Mesothelial cell of epicardium (in vitro differentiated cells): ENCODE measurements at places on chromosomes 2 and 18.

DNA sequence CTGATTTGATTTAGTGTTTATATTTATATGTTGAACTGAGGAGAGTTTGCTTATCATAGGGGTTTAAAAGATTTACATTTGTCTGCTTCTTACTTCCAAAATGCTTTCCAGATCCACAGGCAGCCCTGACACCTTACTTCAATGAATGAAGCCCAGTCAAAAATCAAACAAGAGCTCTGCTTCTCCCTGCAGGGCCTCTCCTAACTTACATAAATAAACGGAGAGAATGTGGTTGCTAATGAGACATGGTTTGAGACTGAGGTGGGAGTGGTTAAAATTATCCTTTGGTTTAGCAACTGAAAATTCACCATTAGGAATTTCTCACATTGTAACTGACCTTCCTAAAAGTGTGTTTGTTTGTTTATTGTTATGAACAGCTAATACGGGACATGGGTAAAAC, 612.3 kb upstream of the FANCL start:
- H3K27me3 ChIP-seq: no peaks in the 10 kb centered on the region
- peaks cover 27% of the 10 kb centered on the region for H3K4me1 ChIP-seq
- DNase-seq: no peak
- H3K4me3 ChIP-seq: no peak overlapping the region

- DNase-seq: no peak
- H3K27me3 ChIP-seq: peaks cover 3% of the 10 kb centered on the region
- H3K27ac ChIP-seq: no peak overlapping the region
- H3K4me3 ChIP-seq: no peak overlapping the region
- H3K36me3 ChIP-seq: no peaks in the 10 kb centered on the region
Measured at GRCh38 chr2:163471947-163472346, 263.9 kb downstream of the FIGN start.

- H3K36me3 ChIP-seq: no peaks in the 10 kb centered on the region
- peaks cover 35% of the 10 kb centered on the region for H3K4me1 ChIP-seq
- H3K4me3 ChIP-seq: no peak overlapping the region
- peak overlapping the region; percentile 58 for H3K27ac ChIP-seq
- no peak for DNase-seq
Measured at GRCh38 chr2:86301711-86302202, 35.7 kb downstream of the REEP1 start.

DNA sequence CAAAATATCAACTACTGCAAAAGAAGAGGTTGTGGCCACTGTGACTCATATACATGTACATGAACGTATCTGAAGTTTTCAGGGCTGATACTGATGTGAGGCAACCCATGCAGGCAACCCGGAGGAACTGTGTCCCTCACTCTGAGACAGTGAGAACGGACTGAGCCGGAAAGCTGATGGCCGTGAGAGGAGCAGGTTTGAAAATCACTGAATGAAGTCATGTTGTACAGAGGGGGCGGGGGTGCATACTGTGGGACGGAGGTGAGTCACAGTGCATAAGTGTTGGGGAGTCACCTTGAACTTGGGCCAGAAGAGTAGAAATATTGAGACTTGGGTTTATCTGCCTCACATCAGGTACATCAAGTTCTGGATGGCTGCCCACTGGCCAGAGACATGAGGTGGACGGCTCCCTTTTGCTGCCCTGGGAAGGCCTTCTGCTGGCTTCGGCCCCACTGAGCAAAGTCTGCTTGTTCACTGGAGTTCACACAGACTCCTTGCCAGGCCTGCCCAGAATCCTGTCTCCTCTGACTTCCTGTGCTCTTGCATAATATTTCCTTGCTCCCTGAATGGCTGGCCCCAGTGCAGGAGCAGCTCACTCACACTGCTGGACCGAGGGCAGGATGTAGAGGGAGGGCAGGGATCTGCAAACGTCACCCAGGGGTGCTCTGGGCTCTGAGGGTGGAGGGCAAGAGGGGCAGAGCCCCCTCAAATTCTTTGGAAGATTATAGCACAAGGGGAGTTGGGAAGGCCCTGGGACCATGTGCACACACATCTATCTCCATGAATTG, 18.1 kb downstream of the EPAS1 start:
- peaks cover 24% of the 10 kb centered on the region for H3K4me1 ChIP-seq
- H3K4me3 ChIP-seq: no peak overlapping the region
- H3K27me3 ChIP-seq: no peaks in the 10 kb centered on the region
- peak overlapping the region; percentile 47 for H3K27ac ChIP-seq

DNA sequence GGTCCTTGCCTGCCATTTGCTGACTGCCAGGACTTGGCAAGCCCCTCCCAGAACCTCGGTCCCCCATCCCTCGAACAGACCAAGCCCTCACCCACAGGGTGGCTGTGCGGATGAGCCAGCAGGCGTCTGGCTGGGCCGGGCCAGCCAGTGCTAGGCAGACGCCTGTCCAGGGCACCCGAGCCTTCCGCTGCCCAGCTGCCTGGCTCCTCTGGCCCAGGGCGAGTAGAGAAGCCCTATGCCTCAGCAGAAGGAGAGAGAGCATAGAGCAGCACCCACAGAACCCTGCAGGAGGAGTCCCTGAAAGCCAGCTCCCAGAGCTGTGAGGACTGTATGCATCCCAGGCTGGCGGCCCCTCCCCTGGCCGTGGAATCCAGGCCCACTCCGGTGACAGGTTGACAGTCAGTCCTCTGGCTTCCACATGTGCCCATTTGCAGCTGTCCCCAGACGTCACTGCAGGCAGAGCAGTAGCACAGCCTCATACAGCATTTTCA, 62.1 kb upstream of the GLI2 start:
- no peak for DNase-seq
- no peak overlapping the region for H3K4me3 ChIP-seq
- no peaks in the 10 kb centered on the region for H3K36me3 ChIP-seq
- H3K27ac ChIP-seq: no peak overlapping the region
- peaks cover 6% of the 10 kb centered on the region for H3K4me1 ChIP-seq
